ENCODE measurements at places on chromosomes 1 and 21.
A peak's percentile ranks its signal among the peaks of the same experiment; 100 is the strongest.

GRCh38 chr21:38203229-38203628 is 53.6 kb upstream of the KCNJ15 start:
- no peak for DNase-seq

GRCh38 chr1:89896105-89896942 is 75.5 kb downstream of the LRRC8D start:
- DNase-seq = peak; percentile 26

DNA sequence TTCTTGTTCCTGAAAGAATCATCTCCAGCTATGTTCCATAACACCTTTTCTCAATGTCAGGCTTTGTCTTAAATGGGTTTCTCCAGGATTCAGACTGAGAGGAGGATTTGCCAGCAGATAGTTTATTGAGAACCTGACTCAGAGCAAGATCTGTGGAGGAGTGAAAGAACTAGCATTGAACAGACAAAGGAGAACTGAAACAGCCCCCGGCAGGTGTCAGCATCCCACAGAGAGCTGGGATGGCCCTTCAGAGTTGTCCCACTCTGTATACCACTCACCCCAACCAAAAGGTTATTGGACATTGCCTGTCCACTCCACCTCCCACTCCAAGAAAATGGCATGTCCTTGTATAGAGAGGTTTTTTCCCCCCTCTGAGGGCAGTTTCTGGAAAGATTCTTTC is 270.7 kb downstream of the PAPPA2 start:
- no peak for DNase-seq

DNA sequence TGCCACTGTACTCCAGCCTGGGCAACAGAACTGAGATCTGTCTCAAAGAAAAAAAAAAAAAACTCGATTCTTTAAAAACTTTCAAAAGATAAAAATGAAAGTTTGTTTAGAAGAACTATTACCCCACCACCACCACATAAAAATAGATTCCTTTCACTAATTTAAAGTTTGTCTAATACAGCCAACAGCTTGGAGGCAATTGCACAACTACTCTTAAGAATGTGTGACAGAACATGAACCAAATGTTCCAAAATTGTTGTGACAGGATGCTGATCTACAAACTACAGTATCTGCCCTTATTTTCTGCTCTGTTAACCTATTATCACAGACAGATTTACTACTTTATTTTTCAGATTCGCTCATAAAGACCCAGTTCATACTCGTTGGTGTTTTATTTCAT is 5.5 kb upstream of the TGFBR3 start:
- DNase-seq = no peak

DNA sequence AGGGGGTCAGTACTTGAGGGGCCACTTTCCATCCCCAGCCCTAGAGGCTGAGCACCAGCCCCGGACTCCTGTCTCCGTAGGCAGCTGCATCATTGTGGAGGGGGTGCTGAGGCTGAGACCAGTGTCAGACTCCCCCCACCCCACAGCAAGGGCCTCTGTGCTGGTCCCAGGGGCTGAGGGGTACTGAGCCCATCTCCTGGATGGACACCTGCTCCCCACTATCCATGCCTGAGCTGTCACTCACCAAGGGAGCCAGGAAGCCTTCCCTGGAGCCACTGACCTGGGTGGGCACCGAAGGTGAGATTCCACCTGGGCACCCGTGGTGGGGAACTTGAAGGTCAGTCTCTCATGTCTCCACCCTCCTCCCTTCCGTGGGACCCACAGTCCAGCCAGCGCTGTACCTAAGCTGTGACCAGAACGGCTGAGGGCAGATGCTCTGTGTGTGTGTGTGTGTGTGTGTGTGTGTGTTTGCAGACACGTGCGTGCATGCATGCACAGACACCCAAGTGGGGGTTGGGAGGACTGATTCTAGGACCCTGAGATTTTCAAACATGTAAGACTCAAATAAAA is 9.3 kb downstream of the DISP3 start:
- no peak for DNase-seq

DNA sequence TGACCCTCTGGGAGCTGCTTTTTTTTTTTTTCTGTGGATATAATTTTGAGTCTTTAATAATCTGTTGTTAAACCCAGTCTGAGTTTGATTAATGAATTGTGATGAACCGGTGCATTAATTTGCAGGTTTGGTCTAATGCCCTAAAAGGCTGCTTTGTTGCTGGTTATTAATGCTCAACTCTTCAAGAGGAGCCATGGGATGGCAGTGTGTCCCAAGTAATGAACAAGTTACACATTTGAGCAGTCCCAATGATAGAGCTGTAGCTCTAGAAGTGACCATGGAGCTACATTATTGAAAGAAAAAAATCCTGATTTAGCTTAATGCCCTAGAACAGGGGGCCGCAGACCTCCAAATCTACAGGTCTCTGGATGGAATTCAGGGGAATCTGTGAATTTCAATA is 53.1 kb downstream of the RWDD3 start:
- DNase-seq = no peak

GRCh38 chr1:63819795-63820194 is 46.0 kb downstream of the ROR1 start:
- DNase-seq = no peak

All from inflammatory macrophage treated with lipopolysaccharide for 4 hours (primary cell).